Cardiac septum (tissue), 1 donor: ENCODE measurements at places on chromosomes 16 and 17. TPM values are rescaled to one million over a fixed set of nuclear protein-coding genes. Genes with fewer than 3 reads are reported as not detected.
A peak's percentile ranks its signal among the peaks of the same experiment; 100 is the strongest.

- DNase-seq: no peak
These were observed 74.8 kb downstream of the XYLT1 start for GRCh38 chr16:17395849-17396480.

- DNase-seq: no peak
These were observed 389.1 kb upstream of the DYNLRB2 start for GRCh38 chr16:80151722-80152111.

GRCh38 chr16:56974549-56975300 is 13.0 kb downstream of the CETP start:
- DNase-seq: no peak

DNA sequence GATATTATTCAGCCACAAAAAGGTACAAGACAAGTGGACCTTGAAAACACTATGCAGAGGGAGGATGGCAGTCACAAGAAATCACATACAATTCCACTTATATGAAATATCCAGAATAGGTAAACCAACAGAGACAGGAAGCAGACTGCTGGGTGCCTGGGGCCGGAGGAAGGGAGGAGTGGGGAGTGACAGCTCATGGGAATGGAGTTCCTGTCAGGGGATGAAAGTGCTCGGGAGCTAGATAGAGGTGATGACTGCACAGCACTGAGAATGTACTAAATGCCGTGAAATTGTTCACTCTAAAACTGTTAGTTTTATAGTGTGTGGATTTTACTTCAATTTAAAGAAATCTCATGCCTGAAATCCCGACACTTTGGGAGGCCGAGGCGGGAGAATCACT is 74.2 kb upstream of the MED9 start:
- DNase-seq: no peak

DNA sequence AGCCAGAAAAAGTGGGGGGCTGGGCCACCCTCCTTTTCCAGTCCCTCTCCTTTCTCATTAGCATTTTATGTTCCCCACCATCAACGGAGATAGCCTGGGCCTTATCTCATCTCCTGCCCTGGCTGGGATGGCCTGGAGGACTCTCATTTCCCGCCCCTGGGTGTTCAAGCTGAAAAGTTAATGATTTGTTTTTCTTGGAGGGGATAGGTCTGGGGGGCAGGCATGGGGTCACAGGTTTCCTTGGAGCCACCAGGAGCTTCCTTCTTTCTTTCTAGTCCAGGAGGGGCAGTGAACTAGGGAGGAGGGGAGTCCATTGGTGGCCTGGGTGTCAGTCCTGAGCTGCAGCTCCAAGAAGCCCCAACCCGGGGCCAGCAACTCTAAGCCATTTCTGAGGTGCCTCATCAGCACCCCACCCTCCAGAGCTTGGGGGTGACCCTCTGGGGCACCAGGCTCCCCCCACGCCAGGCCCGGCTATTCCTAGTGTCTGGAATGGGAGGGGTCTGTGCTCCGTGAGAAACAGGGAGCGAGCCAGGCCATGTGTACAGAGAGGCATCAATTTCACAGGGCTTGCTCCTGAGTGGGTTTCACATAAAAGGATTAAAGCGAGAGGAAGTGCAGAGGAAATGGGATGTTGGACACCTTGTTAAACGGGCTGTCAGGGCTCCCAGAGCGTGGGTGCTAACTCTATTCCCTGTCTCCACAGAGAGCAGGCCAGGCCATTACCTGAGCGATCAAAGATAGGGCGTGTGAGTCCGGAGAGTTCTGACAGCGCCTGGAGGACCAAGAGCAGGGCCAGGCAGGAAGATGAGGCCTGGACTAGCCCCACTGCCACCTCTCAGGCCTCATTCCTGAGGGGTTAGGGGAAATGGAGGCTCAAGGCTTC is 90.6 kb upstream of the LHX1 start:
- DNase-seq: no peak

GRCh38 chr16:89149386-89149785 is 22.2 kb upstream of the CDH15 start:
- no peak for DNase-seq

- DNase-seq: no peak
These were observed 102.7 kb downstream of the CLEC16A start for GRCh38 chr16:11047057-11047456.

DNA sequence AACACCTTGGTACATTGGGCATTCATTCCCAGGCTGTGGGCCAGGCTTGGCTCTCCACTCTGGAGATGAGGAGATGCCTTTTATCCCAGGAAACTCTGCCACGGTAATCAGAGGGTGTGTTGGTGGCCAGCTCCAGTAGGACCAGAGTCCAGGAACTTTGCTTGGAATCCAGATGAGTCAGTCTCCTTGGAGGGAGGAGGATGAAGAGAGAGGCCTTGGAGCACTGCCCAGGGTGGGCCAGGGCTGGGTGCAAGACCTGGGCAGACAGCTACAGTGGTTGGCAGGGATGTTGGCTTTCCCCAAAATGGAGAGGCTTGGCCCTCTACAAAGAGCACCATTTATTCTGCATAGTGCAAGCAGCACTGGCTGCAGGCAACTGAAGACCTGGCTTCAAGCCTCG is 209.0 kb downstream of the RGS9 start:
- DNase-seq: no peak

- DNase-seq: no peak
These were observed 26.3 kb downstream of the ZC3H18 start for GRCh38 chr16:88596483-88596882.

GRCh38 chr17:46085522-46085921 is 86.5 kb downstream of the STH start:
- DNase-seq: no peak

- DNase-seq: peak; percentile 44
These were observed 16.7 kb upstream of the ADGRG1 start for GRCh38 chr16:57611706-57612105.

DNA sequence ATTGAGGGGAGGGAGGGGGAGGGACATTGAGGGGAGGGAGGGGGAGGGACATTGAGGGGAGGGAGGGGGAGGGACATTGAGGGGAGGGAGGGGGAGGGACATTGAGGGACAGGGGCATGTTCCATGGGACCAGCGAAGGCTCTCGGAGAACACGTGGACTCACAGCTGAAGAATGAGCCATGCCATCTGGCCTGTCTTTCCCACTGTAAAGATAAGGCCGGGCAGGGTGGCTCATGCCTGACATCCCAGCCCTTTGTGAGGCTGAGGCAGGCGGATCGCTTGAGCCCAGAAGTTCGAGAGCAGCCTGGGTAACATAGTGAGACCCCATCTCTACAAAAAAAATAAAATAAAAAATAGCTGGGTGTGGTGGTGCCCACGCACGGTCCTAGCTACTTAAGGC is 32.5 kb downstream of the RPH3AL start:
- DNase-seq: peak; percentile 44

Gene KRT39
- not detected for total RNA-seq

Gene SPATA32
- total RNA-seq: not detected

Gene CACNG3
- not detected for total RNA-seq

Gene HOXB5
- total RNA-seq: not detected

Gene TPSB2
- total RNA-seq: 5.5 TPM

Gene TMEM238L
- total RNA-seq: not detected
